Left lung (tissue), 14 donors: ENCODE measurements at places on chromosomes 5 and 9. TPM values are rescaled to one million over a fixed set of nuclear protein-coding genes. Genes with fewer than 3 reads are reported as not detected.
A peak's percentile ranks its signal among the peaks of the same experiment; 100 is the strongest.

DNA sequence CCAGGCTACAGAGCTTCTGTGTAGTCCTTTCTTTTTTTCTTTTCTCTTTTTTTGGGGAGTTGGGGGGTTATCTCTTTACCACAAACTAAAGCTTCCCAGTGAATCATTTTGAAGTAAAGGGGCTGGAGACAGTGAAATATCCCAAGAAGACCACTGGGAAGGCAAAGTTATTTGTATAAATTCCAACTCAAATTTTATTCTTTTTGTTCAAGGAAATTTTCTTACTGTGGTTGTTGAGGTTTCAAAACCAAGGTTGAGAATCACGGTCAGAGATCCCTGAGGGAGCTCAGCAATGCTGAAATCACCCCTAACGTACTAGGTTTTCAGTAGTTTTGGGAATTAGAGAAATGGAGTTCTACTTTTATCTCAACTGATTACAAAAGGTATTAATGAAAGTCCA is 175.7 kb downstream of the ARHGEF28 start:
- no peaks in the 10 kb centered on the region for H3K27me3 ChIP-seq
- H3K27ac ChIP-seq, result no peak overlapping the region
- no peaks in the 10 kb centered on the region for H3K36me3 ChIP-seq
- peaks cover 3% of the 10 kb centered on the region for H3K4me1 ChIP-seq
- no peak for DNase-seq

GRCh38 chr9:134951461-134951860 is 33.7 kb upstream of the FCN1 start:
- no peaks in the 10 kb centered on the region for H3K27me3 ChIP-seq
- H3K4me1 ChIP-seq, result no peaks in the 10 kb centered on the region
- H3K36me3 ChIP-seq, result no peaks in the 10 kb centered on the region
- no peak overlapping the region for H3K27ac ChIP-seq

GRCh38 chr5:31361234-31361633 is 167.7 kb downstream of the CDH6 start:
- no peak overlapping the region for H3K4me3 ChIP-seq
- no peak overlapping the region for H3K27ac ChIP-seq
- H3K4me1 ChIP-seq, result no peaks in the 10 kb centered on the region
- no peaks in the 10 kb centered on the region for H3K36me3 ChIP-seq

The DIMT1 gene
- polyA plus RNA-seq, result 37.3 TPM

GRCh38 chr9:27791311-27791710 is 218.0 kb upstream of the C9orf72 start:
- no peaks in the 10 kb centered on the region for H3K36me3 ChIP-seq
- no peak overlapping the region for H3K27ac ChIP-seq
- H3K27me3 ChIP-seq, result no peaks in the 10 kb centered on the region

- H3K36me3 ChIP-seq, result no peaks in the 10 kb centered on the region
- DNase-seq, result no peak
- peaks cover 9% of the 10 kb centered on the region for H3K4me1 ChIP-seq
Measured at GRCh38 chr5:113331209-113331551, 103.6 kb downstream of the TSSK1B start.

DNA sequence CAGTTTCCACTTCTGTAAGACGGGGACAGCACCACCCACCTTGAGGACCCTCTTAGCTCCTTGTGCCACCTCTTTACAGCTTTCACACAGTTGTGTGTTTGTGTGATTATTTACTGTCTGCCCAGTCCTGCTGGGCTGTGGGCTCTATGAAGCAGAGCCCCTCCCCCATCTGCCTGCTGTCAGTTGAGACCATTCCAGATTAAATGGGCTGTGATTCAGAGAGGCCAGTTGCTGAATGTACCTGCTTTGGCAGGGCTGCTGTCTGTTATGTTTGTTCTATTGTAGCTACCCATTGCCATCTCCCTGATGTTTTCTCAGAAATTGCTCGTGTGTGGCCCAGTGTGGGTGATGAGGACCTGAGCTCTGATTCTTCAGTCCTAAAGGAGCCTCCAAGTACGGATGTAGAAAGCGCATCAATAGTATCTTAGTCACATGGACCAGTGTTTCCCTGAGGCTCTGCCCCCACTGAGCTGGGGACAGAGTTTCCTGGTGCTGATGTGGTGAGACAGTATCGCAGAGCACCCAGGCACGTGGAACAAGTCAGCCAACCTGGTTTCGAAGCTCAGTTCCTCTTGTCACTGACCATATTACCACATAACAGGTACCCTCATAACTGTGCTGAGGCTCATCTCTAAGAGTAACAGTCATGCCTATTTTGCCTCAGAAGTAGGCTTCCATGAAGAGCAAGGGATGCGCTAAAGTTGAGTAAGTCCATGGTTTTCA is 3.7 kb downstream of the ANGPTL2 start:
- DNase-seq, result no peak
- no peak overlapping the region for H3K4me3 ChIP-seq
- no peak overlapping the region for H3K27ac ChIP-seq
- peaks cover 28% of the 10 kb centered on the region for H3K27me3 ChIP-seq

The SOHLH1 gene
- polyA plus RNA-seq, result not detected

GRCh38 chr9:112541685-112542084 is 55.1 kb downstream of the KIAA1958 start:
- no peaks in the 10 kb centered on the region for H3K36me3 ChIP-seq
- H3K27ac ChIP-seq, result no peak overlapping the region
- H3K27me3 ChIP-seq, result no peaks in the 10 kb centered on the region
- peaks cover 8% of the 10 kb centered on the region for H3K4me1 ChIP-seq

GRCh38 chr5:14182761-14183160 is 39.6 kb downstream of the TRIO start:
- H3K27me3 ChIP-seq, result no peaks in the 10 kb centered on the region
- H3K27ac ChIP-seq, result no peak overlapping the region
- no peak overlapping the region for H3K4me3 ChIP-seq
- peaks cover 69% of the 10 kb centered on the region for H3K4me1 ChIP-seq
- DNase-seq, result no peak

DNA sequence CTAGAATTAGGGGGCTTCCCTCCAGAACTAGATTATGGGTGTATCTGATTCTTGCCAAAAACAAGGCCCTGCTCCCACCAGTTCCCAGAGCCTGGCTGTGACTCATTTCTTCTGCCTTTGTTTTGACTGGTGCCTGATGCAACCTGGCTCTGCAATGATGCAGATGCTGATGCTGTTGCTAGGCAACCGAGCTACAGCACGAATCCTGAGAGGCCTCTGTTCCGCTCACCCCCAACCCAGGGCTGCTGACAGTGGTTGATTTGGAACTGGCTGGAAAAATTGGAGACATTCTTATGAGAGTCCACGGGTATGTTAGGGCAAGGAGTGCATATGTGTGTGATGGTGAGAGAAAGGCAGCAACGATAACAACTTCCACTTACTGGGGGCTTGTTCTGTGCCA is 100.3 kb downstream of the NSG2 start:
- H3K4me1 ChIP-seq, result no peaks in the 10 kb centered on the region
- H3K36me3 ChIP-seq, result no peaks in the 10 kb centered on the region
- H3K4me3 ChIP-seq, result no peak overlapping the region
- no peak for DNase-seq
- H3K27me3 ChIP-seq, result no peaks in the 10 kb centered on the region

The DDX4 gene
- polyA plus RNA-seq, result 0.17 TPM

The LVRN gene
- 1.6 TPM for polyA plus RNA-seq

DNA sequence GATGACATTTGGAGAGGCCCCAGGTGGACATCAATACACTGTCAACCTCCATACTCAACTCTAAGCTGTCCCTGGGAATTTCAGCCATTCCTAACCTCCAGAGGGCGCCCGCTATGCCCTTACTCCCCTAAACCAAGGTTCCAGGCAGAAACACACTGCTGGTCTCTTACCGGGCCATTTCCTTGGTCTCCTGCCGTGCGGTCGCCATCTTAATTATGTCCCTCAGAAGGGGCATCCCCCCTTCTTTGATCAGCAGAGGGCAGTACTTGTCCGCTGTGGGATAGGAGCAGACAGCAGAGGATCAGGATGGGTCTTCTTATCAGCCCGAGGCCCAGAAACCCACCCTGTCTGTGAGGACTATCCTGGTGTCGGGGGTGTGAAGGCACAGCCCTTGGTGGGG is 9.3 kb upstream of the ZDHHC12 start:
- H3K27ac ChIP-seq, result no peak overlapping the region
- no peaks in the 10 kb centered on the region for H3K4me1 ChIP-seq
- no peaks in the 10 kb centered on the region for H3K27me3 ChIP-seq
- no peak for DNase-seq
- no peak overlapping the region for H3K4me3 ChIP-seq

DNA sequence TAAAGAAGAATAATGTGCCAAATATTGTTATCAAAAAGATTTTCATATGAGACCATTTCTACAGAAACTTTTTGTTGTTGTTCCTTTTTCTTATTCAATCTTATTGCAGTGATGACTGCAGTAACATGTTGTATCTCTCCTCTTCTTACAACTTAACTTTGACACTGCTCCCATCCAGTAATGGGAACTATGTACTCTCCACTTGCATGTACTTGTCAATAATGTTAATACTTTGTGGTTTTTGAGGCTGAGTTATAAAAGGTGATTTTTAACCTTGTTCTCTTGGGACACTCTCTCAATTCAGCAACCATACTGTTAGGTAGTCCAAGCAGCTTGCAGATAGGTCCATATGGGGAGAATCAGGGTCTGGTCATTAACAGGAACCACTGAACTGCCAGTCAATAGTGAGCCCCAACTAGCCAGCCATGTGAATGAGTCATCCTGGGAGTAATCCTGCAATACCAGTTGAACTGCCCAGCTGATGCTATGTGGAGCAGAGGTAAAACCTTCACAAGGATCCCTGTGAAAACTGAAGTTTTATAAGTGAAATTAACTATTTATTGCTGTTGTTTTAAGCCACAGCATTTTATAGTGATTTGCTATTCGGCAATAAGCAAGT is 199.6 kb upstream of the DAB2 start:
- no peaks in the 10 kb centered on the region for H3K27me3 ChIP-seq
- H3K4me1 ChIP-seq, result no peaks in the 10 kb centered on the region
- no peaks in the 10 kb centered on the region for H3K36me3 ChIP-seq
- no peak overlapping the region for H3K4me3 ChIP-seq

The BTNL9 gene
- 21.5 TPM for polyA plus RNA-seq

- no peaks in the 10 kb centered on the region for H3K27me3 ChIP-seq
- H3K4me3 ChIP-seq, result no peak overlapping the region
- DNase-seq, result no peak
- H3K27ac ChIP-seq, result no peak overlapping the region
- H3K4me1 ChIP-seq, result no peaks in the 10 kb centered on the region
Measured at GRCh38 chr5:73663860-73664240, 37.9 kb downstream of the ARHGEF28 start.

DNA sequence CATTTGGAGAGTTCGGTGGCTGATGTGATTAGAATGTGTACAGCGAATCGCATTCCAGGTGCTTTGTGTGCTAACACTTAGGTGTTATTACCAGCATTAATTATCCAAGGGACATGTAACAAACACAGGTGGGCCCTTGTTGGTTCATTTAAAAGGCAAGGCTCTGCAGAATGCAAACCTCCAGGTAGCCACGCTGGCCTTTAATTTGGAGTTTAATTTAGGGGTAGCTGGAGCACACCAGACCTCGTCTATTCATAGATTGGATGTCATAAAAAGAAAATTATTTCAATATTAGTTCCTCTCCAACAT is 191.1 kb downstream of the MAT2B start:
- no peak for DNase-seq
- H3K27me3 ChIP-seq, result no peaks in the 10 kb centered on the region
- H3K36me3 ChIP-seq, result no peaks in the 10 kb centered on the region

DNA sequence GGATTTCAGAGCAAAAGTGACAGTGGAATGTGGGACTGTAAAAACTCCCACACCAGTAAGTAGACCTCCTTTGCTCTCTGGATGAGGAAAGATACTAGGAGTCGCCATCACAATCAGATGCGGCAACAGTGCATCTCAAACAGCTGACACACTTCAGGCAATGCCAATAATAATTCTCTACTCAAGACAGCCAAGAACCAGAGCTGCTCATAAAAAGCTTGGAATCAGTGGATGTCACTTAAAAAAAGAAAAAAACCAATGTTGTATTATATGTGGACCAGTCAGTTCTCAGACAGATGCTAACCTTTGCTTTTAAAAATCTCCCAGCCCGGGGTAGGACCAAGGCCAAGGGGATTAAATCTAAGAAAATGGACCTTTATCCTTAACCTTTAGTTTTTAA is 185.0 kb downstream of the GNA14 start:
- no peak overlapping the region for H3K4me3 ChIP-seq
- no peaks in the 10 kb centered on the region for H3K4me1 ChIP-seq
- H3K27ac ChIP-seq, result no peak overlapping the region
- peak; percentile 39 for DNase-seq

The MARCOL gene
- not detected for polyA plus RNA-seq

The DBH gene
- 1.2 TPM for polyA plus RNA-seq

DNA sequence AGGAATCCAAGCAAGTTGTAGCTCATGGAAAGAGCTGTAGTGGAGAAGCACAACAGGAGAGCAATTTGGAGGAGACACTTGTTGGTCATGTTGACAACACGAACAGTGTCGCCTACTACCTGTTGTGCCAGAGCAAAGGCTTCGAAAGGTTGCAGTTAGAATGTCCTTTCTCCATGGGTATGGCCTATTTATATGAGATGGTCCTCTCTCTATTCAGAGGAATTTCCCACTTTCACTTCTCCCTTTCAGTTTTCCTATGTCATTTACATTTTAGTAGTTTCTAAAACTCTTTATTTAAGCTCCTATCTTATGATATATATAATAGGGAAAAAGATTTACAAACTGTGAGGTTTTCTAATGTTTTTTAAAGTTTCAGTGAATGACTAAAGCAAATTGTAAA is at the start of gene IFNB1:
IFNB1 (minus strand) TSS at position 162 of the 400 bp plus-strand sequence; CDS start at position 89, 73 bp downstream.
- H3K4me3 ChIP-seq, result no peak within 1 kb of the TSS
- no peaks in the 10 kb centered on the region for H3K36me3 ChIP-seq
- H3K27me3 ChIP-seq, result no peaks in the 10 kb centered on the region
- no peak within 1 kb of the TSS for H3K27ac ChIP-seq
- DNase-seq, result no peak

The PRDM9 gene
- not detected for polyA plus RNA-seq

The PFN3 gene
- polyA plus RNA-seq, result not detected

DNA sequence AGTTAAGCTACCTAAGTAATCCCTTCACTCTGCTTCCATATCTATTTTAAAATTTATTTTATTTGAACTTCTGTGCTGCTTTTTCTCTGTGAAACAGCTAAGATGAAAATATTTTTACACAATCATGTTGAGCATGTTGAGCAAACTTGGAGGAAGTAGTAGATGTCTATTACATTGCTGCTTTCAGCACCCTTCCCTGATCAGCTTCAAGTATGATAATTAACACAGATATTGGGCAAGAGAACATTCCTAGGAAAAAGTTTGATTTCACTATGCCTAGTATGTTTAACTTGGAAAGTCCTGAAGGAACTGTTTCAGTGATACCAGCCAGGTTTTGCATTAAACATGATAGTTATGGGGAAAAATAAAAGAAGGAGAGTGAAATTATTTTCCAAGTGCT is 283.6 kb downstream of the ELAVL2 start:
- DNase-seq, result no peak
- H3K27ac ChIP-seq, result no peak overlapping the region
- peaks cover 3% of the 10 kb centered on the region for H3K27me3 ChIP-seq
- no peaks in the 10 kb centered on the region for H3K4me1 ChIP-seq
- H3K36me3 ChIP-seq, result no peaks in the 10 kb centered on the region
- no peak overlapping the region for H3K4me3 ChIP-seq
